ENCODE measurements at places on chromosomes 2 and 18.

GRCh38 chr2:5021136-5021535, 671.0 kb upstream of the SOX11 start:
- no peak for DNase-seq

DNA sequence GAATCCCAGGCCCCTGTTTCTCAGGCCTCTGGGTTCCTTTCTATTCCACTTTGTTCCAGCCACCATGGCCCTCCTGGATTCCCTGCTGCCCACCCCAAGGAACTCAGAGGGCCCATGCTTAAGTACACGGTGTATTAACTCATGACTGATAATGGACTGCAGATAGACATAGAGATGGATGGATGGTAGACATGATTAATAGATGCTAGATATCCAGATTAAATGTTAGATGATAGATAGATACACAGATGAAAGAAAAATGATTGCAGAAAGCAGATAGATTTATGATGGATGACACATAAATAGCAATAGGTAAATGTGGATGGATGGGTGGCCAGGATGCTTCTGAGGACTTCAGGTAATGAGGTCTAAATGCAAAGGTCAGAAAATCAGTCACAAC, 278.0 kb downstream of the CELF4 start:
- no peak for DNase-seq

DNA sequence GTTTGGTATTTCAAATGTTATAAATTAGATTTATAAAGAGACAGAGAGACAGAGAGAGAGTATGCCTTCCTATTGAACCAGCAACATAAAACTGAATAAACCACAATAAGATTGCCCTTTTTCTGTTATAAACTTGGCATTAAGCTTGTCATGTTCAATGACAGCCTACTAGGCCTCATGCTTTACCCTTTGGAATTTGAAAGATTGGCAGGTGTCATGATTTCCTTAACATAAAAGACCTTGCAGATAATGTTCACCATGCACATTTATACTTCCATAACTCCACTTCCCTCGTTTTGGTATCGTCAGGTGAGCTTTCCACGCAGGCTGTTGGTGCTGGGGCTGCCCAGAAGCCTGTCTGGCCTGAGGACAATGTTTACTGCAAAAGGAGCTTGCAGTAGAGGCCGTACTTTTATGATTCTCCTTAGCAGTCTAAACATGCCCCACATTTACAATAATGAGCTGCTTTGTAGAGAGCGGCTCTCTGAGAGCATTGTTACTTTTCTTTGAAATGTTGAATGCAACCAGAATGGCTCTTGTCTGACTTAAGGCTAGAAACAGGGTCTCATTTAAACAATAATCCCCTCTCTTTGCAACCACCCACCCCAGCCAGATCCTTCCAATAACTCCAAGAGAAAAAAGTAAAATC, 379.1 kb upstream of the ATP5MC3 start:
- DNase-seq = no peak

DNA sequence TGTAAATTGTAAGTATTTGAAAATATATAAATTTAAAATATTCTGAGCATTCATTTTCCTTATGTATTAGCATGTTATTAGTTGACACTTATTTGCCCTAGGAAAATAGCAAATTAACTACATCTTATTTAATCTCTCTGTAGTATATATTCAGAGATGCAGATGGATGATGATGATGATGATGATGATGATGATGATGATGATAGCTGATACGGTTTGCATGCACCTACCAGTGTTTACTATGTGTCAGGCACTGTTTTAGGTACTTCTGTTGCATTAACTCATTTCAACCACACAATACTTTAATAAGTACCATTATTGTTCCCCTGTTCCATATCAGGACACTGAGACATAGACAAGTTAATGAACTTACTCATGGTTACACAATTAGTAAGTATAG, 191.4 kb upstream of the BOD1L2 start:
- DNase-seq = no peak

DNA sequence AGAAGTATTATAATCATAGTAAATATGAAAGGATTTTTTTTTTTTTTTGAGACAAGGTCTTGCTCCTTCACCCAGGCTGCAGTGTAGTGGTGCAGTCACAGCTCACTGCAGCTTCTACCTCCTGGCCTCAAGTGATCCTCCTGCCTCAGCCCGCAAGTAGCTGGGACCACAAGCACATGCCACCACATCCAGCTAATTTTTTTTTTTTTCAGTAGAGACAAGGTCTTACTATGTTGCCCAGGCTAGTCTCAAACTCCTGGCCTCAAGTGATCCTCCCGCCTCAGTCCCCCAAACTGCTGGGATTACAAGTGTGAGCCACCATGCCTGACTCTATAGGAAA, 301.6 kb upstream of the STON1 start:
- DNase-seq = no peak

GRCh38 chr2:178804791-178805190, 2.4 kb downstream of the TTN start:
- DNase-seq = no peak

- DNase-seq = no peak
These were observed 3.8 kb downstream of the FHL2 start for GRCh38 chr2:105394951-105395611.

GRCh38 chr2:157107877-157108276, 149.6 kb upstream of the GALNT5 start:
- no peak for DNase-seq

- DNase-seq = no peak
These were observed 42.7 kb downstream of the ODC1 start for GRCh38 chr2:10405448-10405847.

GRCh38 chr18:2027016-2027415, 544.3 kb downstream of the METTL4 start:
- no peak for DNase-seq

All from H9 (cell line).